Right renal cortex interstitium (tissue), 3 donors: ENCODE measurements at places on chromosomes 2 and 18. TPM values are rescaled to one million over a fixed set of nuclear protein-coding genes. Genes with fewer than 3 reads are reported as not detected.

Gene FBLN7
- polyA plus RNA-seq = 13.2 TPM

DNA sequence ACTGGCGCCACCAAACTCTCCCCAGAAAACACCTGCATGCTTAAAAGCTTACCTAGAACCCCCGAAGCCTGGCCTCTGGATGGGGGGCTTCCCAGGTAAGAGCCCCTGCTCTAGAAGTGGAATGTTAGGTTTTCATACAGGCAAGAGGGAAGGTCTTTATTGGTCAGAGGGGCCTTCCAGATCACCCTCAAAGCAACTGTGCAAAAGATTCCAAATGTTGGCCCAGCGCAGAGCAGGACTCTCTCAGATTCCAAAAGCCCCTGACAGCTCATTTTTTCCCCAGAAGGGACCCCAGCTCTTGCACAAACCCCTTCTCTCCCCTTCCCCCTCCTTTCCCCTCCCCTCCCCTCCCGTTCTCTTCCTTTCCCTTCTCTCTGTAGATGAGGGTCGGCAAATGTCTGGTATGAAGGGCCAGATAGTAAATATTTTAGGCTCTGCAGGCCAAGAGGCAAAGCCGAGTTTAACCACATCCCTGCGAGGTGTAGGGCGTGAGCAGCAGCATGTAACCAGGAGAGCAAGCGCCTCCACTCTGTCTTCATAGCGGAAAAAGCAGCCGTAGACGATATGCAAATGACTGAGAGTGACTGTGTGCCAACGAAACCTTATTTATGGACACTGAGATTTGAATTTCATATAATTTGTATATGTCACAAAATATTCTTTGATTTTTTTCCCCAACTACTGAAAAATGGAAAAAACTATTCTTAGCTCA lies 116.9 kb downstream of the SMAD7 start:
- DNase-seq = no peak

Gene EN1
- polyA plus RNA-seq = not detected

Gene CHST10
- 22.5 TPM for polyA plus RNA-seq

GRCh38 chr2:220892018-220892634 lies 680.0 kb downstream of the EPHA4 start:
- no peak for DNase-seq

DNA sequence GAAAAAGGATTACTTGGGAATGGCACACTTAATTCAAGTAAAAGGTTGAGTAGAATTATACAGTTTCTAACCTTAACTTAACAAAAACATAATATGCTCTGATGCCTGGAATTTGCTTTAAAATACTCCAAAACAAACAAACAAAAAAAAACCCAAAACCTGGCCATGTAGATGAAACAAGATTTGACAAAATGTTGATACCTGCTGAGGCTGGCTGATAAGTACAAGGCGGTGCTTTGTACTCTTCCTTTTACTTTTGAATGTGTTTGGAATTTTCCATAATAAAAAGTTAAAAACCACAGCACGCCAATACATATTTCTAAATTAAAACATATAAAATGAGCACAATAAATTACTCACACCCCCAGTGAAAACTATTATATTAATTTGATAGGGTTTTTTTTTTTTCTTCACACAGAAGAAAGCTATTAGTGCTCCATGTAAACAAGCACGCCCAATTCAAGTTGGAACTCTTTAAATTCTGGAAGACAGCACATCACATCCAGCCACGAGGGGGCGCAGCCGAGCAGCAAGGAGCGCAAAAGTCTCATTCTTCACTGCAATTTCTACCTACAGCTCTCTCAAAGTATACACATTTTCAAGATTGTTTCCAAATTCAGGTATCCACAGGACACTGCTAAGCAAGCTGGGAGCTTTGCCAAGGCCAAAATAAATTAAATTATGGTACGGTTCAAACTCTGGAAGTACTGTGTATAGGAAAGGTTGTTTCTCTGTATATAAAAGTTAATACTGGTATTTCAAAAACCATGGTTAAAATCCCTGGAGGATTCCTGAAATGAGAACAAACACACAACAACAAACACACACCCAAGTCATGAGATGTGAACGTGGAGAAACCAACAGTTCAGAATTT lies 7.5 kb downstream of the SERTAD2 start:
- no peak for DNase-seq

Gene PSME4
- 63.3 TPM for polyA plus RNA-seq

Gene POTEC
- 0.07 TPM for polyA plus RNA-seq

Gene SCN7A
- polyA plus RNA-seq = 13.9 TPM

Gene DSG1
- polyA plus RNA-seq = 0.06 TPM

DNA sequence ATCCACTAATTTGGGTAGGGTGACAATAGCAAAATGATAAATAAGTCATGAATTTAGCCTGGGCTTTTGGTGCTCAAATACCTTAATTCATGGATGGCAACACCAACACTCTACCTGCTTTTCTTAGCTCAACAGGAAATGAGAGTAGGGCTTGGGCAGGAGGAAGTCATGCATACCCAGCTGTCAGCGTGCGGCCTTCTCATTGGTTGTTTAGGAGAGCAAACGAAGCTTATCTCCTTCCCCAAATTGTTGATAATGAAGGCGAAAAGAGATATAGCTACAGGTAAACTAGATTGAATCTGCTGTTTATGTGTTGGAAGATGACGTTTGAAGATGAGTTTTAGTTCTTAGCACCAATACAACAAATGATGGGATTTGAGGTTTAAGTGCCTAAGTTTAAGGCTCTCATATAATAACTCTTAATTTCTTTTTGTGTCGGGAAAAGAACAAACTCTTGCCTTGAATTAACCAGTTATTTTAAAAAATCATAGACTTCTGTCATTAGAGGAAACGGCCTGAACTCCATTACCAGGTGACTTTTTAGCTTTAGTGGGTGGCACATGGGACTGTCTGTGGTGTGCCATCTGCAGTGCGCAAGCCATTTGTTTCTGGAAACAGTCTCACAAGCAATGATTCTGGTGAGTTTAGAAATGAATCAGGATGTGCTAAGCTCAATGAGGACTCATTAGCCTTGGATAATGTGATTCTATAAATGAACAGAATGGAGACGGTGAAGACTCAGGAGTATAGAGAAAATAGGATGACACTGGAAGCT lies 19.8 kb downstream of the MAP4K4 start:
- no peak for DNase-seq

DNA sequence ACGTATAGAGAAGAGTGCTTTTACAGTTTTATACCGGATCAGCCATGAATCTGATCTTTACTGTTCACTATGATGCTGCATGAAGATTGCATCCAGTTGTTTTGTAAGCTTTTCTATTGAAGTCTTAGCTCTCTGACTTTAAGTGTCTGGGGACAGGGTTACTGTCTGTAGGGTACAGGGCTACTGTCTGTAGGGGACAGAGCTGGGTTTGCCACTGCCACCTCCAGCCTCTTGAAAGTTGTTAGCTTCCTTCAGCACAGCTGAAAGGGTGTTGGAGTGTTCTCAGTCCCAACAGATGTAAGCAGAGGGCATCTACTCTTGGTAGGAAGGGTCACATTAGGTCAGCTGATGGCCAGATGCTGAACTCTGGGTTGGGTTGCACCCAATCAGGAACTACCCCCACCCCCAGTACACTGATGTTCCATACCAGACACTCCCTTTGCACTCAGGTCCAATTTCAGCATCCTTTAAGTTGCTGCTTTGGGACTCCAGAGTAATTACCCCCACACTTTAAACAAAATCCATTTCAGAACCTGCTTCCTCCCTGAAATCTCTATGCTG lies 58.0 kb downstream of the MYL12B start:
- DNase-seq = no peak

Gene OSR1
- 4.4 TPM for polyA plus RNA-seq

Gene HOXD10
- 150 TPM for polyA plus RNA-seq

DNA sequence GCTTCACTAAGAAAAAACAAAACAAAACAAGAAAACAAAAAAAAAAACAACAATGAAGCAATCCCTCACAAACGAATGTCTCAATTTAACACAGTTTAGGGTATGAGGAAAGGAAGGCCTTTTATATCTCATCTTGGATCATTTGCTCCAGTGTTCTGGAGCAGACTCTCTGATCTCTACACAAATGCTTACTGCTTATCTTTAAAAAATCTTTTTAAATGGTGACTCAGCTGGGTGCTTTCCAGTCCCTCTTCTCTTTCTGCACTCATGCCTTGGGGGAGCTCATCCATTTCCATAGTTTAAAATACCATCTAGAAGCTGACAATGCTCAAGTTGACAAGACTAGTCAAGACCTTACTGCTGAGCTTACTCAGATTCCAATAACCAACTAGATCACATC lies 56.2 kb downstream of the ETAA1 start:
- no peak for DNase-seq

Gene SERPINB10
- 0.58 TPM for polyA plus RNA-seq

GRCh38 chr2:216059233-216059834 lies 22.3 kb downstream of the PECR start:
- no peak for DNase-seq

- no peak for DNase-seq
Observed at GRCh38 chr2:100814453-100814852, 5.5 kb upstream of the NPAS2 start.

GRCh38 chr2:96340493-96341414 lies 5.2 kb downstream of the NCAPH start:
- no peak for DNase-seq

Gene CCDC141
- 0.83 TPM for polyA plus RNA-seq

DNA sequence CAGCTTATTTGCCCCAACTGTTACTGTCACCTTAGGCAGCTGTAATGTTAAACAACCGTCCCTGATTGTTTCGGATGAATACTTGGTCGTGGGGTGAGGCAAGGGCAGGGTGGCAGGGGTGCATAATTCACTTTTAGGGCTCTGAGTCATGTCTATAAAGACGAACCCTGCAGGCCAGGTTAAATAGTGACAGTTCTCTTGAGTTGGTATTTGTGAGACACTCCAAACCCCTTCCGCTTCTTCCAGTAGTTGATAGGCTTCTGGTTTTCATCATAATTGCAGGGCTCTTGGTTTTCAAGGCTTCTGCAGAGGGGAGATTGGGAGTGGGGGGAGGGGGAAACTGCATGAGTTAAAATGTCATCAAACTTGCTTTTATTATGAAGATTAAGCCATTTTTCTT lies 97.2 kb upstream of the TSPYL6 start:
- no peak for DNase-seq

DNA sequence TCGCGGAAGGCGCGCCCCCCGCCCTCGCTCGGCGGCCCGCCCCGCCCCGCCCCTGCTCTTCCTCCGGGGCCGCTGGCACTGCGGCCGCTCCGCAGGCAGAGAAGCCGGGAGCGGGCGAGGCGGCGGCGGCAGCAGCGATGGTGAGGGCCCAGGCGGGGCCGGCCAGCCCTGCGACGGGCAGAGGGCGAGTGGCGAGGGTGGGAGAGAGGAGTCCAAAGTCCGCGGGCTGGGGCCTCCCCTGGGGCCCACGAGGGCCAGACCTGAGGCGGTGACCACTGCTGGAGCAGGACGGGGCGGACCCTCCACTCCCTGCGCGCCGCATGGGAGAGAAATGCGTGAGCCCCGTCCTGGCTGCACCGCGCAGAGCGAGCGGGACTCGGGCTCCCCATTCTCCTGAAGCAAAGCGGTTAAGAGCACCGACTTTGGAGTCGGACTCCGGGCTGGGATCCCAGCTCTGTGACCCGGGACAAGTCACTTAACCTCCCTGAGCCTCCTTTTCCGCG lies at the start of gene VAMP5:
Gene VAMP5, plus strand, starts transcription at position 78 of the 503 bp plus-strand sequence. Its CDS starts 60 bp downstream, at position 138.
- no peak for DNase-seq

Gene KRTCAP3
- polyA plus RNA-seq = 5.6 TPM

DNA sequence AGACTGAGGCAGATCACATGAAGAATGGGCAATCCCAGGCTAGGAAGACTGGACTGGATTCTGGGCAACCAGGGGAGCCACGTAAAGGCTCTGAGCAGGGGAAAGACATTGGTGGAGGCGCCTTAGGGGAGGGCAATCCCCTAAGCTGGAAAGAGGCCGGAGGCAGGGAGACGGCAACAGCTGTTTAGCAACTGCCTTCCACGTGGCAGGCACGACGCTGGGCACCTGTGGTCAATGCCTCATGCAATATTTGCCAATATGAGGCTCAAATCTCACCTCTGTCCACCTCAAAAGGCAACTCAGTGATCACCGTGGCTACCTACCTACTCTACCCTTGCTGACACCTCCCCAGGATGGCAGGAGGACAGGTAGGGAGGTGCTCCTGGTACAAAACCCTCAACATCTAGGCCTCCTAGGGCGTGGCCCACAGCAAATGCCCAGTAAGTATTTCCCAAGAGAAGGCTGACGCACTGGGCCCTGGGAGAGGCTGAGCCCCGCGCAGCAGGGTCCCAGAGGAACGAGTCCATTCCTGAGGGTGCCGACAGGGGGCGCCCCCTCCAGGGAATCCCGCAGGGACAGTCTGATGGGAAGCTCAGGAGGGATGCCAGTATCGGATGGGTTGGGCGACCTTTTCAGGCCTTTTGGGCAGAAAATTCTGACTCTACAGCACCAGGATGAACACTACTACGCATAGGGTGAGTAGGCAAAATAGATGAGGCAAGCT lies 8.9 kb downstream of the BOLA3 start:
- no peak for DNase-seq

DNA sequence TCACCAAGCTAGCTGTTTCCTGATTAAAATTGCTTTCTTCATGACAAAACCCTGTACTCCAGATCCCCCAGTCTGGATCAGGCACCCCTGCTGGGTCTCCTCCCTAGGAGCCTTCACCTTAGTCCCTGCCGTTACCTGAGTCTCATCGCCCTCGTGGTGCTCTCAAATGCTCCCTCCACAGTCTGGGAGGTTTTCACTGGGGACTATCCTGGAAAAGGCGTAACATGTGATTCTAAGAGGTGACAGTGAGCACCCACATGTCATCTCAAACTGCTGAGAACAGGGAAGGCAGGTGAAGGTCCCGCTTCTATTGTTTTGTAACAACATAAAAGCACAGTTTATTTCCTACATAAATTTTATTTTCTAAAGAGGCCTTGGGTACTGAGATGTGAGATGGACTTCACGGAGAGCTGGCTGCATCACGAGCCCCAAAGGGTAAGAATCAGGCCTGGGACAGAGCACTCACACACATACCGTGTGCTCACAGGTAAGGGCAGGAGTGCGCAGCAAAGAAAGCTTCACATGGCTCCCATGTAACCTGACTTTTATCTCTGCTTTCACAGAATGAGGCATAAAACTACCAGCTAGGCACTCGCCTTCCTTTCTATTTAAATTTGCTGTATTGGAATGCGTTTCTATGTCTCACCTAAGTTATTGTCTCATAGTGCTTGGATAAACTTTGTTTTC lies 531.5 kb downstream of the RNF144A start:
- DNase-seq = no peak

GRCh38 chr2:66694087-66694860 lies 259.3 kb downstream of the MEIS1 start:
- no peak for DNase-seq

GRCh38 chr2:237218756-237219155 lies 133.1 kb downstream of the COPS8 start:
- DNase-seq = no peak

- DNase-seq = no peak
Observed at GRCh38 chr2:177828557-177828956, 244.0 kb downstream of the PDE11A start.

GRCh38 chr2:116162395-116162794 lies 1652.1 kb upstream of the DDX18 start:
- DNase-seq = no peak

DNA sequence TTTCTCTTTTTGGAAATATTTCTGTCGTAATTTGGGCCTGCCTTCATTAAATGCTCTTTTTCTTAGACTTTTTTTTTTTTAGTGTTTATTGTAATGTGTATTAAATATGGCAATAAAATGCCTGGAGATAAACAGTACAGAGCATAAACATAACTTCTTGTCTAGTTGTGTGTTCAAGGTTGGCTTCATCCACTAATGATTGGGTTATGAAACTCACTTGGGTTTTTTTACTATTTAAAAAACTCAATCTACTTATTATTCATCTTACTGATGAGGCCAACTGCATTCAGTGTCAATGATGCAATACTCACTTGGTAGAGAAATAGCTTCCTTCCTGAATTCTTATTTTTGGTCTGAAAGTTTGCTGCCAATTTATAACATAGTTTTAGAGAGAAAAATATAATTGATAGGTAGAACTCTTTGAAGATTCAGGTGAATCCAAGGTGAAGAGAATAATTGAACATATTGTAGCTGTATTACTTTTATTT lies 144.2 kb upstream of the NABP1 start:
- DNase-seq = no peak
